Left renal cortex interstitium (tissue), 4 donors: ENCODE measurements at places on chromosomes 2 and 18. TPM values are rescaled to one million over a fixed set of nuclear protein-coding genes. Genes with fewer than 3 reads are reported as not detected.

The USP40 gene
- 58.8 TPM for polyA plus RNA-seq

The CLIP4 gene
- polyA plus RNA-seq, result 16.1 TPM

The OTOS gene
- polyA plus RNA-seq, result 0.55 TPM

The DSG1 gene
- polyA plus RNA-seq, result 0.08 TPM

The RAB6C gene
- polyA plus RNA-seq, result 0.77 TPM
